ENCODE measurements at places on chromosomes 5 and 9.

- DNase-seq, result no peak
These were observed 62.0 kb upstream of the IER5L start for GRCh38 chr9:129239946-129240490.

- DNase-seq, result no peak
These were observed 43.9 kb downstream of the SHLD3 start for GRCh38 chr5:65668696-65669095.

DNA sequence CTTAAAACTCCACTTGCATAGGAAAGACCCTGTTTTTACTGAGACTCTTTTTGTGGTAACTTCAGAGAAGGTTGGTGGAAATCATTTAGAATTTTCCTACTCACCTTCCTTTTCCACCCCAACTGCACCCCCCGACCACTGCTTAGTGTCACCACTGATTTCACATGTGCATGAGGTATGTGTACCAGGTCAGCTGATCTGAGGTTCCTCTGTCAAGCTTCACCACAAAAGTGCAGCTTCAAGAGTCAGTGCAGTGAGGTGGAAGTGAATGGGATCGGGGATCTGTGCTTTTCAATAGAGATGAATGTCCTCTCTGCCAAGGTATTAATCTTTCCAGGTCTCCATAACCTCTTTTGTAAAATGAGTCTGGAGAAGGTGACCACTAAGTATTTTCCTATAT, 260.5 kb upstream of the WWC1 start:
- DNase-seq, result no peak

DNA sequence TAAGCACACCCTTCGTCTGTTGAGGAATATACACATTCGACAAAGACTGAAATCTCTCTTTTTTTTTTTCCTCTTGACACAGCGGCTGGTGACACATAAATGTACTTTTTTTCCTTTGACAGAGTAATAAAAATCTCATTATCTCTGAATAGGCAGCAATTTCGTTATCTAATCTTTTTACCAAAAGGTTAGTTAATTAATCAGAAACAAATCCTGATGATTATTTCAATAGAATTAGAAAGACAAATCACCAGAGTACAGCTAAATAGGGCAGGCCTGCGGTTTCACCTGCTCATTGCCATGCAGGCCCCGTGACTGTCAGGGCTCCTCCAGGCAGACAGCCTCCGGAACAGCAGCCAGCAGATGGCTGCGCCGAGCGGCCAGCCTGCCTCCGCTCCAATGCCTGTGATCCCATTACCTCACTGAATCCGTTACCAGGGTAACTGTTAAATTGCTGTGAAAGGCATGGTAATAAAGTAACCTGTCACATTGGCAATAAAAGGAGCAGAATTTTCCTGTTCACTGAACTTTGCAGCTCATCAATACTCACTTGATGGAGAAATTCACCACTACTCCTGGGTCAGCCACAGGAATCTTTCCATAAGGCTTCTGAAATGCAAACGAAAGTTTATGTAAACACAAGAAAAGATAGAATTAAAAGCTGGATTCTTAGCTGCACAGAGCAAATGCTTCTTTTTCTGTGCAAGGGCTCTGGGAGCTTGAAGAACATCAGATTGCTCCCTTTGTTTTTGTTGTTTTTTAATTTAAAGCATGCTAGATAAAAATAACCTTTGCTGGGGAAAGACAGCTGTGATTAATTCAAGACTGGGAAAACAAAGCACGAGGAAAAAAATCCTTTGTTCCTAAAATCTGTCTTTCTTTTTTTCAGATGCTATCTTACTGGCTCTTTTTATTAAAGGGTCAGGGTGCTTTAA, 666.4 kb upstream of the ZNF608 start:
- DNase-seq, result no peak

- no peak for DNase-seq
These were observed 43.7 kb downstream of the RASGRF2 start for GRCh38 chr5:81003811-81004386.

GRCh38 chr5:136631186-136631585, 265.8 kb upstream of the TRPC7 start:
- no peak for DNase-seq
